ENCODE measurements at places on chromosomes 7 and 10.

DNA sequence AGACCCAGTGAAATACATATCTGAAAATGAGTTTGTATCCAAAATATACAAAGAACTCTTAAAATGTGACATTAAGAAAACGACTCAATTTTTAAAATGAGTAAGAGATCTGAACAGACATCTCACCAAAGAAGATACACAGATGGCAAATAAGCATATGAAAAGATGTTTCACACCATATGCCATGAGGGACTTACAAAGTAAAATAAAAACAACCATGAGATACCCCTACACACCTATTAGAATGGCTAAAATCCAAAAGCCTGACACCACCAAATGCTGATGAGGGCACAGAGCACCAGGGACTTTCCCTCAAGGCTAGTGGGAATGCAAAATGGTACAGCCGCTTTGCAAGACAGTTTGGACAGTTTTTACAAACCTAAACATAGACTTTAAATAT, 27.9 kb downstream of the GFRA1 start:
- DNase-seq, result no peak

GRCh38 chr10:123967626-123968243, 76.1 kb upstream of the CPXM2 start:
- DNase-seq, result peak; percentile 76

DNA sequence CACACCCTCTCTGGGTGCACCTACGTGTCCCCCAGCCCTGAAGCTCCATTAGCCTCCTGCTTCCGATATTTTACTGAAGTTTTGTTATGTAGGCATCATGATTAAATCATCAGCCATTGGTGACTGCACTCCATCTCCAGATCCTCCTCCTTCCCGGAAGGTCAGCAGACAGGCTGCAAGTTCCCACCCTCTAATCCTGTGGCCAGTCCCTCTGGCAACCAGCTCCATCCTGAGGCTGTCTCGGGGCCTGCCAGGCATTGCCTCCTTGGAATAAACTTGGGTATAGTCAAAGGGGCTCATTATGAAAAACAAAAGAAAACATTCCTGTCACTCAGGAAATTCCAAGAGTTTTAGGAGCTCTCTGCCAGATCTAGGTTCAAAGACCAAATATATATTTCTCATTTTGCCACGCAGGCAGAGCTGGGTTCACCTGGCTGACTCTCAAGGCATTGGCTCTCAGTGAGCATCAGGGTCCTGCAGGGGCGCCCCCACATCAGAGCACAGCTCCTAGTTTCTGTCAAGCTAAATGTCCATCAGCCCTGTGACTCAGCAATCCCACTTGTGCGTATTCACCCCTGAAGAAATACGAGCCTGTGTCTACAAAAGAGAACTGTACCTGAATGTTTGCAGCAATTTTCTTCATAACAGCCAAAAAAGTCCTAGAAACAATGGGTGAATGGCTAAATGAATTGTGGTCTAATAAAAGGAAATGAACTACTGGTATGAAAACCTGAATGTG, 27.4 kb upstream of the TMEM72 start:
- DNase-seq, result no peak

DNA sequence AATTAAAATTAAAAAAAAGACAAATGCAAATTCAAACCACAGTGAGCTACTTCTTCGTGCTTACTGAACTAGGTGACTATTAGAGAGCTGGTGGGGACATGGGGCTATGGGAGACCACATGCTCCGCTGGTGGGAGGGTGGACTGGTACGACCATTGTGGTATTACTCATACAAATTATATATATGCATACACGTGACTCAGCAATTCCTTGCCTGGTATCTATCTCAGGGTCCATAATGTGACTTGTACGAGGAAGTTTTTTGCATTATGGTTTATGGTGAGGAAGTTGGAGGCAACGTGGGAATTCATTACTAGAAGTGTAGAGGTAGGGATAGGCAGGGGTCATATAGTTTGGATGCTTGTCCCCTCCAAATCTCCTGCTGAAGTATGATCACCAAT, 1112.7 kb downstream of the TYW1 start:
- no peak for DNase-seq

GRCh38 chr10:72278668-72279393, 5.1 kb downstream of the DDIT4 start:
- no peak for DNase-seq

GRCh38 chr7:51619880-51620279, 303.3 kb upstream of the COBL start:
- no peak for DNase-seq

- DNase-seq, result peak; percentile 40
These were observed 13.9 kb downstream of the PIP4K2A start for GRCh38 chr10:22700489-22700888.

DNA sequence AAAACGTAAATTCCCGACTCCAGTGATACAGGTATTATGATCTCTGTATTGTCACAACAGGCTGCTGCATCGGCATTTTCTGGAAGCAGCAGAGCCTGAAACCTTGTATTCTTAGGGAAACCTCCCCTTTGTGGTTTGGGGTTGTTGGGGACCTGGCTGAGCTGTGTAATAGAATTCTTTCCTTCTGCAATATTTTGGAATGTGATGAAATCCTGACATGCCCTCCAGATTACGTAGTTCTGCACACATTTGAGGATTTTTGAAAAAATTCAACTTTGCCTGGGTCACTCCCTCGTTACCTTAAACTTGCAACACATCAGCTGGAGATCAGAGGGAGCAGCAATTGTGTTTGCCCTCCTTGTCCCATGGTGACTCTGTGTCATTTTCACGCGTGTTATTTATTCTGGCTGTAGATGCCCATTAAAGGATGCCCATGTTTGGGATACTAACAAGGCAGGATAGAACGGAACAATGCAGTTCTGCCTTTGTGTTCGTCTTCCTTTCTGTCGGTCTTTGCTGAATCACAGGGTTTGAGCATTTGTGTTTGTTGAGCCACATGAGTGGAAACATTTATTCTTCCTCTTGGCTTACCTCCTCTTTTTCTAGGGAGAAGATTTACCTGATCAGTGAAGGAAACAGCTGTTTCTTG, 181.7 kb downstream of the TCF7L2 start:
- no peak for DNase-seq

DNA sequence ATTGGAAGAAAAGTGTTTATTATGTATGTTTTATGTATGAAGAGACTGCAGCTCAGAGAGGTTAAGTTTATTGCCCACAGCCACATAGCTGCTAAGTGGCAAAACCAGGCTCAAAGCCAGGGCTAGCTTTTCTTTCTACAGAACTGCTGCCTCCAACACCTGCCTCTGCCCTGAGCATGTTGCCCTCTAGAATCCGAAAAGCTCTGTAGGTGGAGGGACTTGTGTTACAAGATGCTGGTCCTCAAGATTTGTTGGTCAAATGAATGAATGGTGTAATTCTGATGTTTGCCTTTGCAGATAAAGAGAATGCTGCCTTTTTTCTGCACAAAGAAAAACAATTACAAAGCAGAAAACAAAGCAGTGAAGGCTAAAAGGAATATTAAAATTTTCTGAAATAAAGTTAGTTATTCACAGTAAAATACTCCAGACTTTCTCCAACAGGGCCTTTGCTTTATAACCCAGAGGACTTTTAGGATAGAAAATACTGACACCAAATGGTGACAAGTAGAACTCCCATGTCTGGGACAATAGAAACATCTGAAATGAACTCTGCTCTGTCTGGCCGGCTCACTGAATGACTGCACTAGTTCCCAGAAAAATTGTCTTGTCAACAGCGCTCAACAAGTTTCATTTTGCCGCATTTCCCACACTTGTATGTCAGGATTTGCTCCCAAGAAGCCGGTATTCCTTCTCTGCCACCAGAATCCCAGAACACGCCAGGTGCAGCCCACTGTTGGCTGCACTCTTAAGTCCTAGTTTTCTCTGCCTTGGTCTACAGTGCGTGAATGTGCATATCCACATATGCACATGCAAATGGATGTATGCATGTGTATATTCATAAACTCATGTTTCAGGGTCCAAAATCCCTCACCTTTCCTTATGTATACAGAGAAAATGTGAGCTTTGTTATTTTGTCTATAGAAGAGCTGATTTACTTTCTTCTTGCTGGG, 11.0 kb upstream of the DNTT start:
- no peak for DNase-seq

- no peak for DNase-seq
These were observed 1.7 kb upstream of the NKX6-2 start for GRCh38 chr10:132787495-132788179.

DNA sequence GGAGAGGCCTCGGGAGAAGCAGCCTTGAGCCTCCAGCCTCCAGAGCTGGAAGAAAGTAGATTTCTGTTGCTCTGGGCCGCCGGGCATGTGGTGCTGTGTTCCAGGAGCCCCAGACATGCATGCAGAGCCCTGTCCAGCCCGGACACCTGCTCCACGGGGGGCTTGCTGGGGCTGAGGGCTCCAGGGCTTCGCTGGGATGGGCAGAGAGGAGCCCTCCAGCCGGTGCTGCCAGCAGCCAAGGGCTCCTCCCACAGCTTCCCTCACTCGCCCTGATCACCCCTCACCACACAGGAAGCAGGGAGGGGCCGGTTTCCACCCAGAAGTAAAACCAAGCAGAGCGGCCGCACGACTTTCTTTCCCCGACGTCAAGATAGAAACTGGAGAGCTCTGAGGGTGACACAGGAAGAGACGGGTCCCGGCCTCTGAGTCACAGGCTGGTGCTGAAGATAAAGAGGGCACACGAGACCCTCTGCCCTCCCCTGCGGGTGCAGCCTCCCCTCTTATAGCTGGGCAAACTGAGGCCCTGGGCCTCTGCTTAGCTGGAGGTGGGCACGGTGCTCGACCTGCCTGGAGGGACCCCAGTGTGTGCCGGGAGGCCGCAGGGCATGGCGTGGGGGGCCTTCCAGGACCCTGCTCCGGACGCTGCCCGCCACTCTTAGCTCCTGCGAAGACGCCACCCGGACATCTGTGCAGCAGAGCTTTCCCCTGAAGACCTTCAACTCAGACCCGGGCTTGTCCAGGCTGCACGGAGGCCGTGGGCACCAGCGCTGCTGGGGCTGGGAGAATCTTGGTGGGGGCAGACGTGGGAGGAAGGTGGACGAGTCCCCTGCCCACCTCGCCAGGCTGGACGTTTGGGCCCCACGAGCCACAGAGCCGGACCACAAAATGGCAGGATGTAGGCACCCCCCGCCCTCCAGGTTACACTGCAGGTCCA, 31.1 kb downstream of the ADAP1 start:
- peak; percentile 95 for DNase-seq

- no peak for DNase-seq
These were observed 36.4 kb upstream of the WAC start for GRCh38 chr10:28496481-28496961.

DNA sequence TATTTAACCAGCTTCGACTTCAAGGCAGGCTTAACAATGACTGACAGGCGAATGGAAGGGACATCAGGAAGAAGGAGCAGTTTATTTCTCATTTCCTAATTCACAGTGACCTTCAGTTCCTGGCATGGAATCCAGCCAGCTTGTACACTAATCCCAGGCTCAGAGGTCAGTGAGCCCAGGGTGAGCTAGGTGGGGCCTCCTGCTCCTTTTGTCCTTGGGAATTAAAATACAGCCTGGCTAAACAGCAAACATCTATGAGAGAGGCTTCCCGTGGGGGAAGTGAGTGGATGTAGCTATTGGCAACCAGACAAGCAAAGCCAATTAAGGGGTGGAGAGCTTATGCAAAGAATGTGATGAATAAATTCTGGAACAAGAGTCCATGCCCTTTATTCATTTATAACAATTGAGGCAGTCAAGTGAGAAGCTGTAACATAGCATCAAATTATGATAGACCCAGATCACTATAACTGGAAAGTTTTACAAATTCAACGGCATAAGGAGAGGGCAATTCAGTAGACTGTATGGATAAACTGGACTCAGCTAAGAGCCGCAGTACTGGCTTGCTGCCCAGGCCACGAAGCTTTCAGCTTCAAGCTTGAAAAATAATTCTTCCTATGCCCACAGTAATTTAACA, 57.1 kb downstream of the STK17A start:
- DNase-seq, result no peak

DNA sequence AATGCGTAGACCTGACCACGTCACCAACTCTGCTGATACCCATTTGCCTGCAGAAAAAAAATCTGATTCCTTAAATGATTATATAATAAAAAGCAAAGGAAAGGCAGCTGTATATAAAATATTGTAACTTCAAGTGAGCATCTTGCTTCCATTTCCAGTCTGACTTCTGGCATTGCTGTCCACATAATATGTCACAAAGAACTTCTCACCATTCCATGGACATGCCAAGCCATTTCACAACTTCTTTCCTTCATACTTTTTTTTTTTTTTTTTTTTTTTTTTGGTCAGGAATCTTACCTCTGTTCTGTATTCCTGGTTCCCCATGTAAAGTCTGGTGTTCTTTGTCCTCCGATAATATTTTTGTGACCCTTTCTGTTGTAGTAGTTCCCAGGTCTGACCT, 165.5 kb downstream of the SND1 start:
- no peak for DNase-seq

GRCh38 chr7:4109481-4110110, 572.5 kb upstream of the FOXK1 start:
- no peak for DNase-seq

DNA sequence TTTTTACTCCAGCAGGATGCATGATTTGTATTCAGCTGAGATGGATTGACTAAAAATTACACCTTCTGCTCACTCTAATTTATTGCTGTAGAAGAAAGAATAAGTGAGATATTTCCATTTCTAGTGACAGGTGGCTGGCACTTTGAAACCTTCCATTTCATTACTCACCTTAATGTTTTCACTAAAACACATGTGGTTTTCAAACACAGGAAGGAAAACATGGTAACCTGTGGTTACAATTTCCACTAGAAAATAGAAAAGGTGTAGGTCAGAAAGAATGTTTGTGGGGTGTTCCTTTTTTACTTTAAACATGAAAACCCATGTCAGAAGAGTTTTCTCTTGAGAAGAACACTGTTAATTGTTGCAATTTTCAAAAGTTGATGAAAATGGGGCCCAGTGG, 12.0 kb upstream of the PRKCQ start:
- DNase-seq, result no peak

DNA sequence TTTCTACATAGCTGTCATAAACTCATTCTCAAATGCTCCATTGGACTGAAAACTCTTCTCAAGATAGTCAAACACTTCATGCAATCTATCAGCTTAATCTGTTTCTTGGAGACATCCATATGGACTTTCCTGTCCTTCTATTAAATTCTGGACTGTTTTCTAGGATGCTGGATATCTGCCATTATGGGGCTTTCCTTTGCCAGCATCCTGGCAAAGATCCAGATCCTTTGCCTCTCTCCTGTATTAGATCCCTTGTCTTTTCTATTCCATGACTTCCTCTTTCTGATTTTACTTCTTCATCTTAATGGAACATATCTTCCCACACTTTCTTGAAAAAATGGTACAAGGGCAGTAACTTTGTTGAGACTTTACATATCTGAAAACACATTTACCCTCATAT, 35.9 kb upstream of the SKAP2 start:
- DNase-seq, result no peak

DNA sequence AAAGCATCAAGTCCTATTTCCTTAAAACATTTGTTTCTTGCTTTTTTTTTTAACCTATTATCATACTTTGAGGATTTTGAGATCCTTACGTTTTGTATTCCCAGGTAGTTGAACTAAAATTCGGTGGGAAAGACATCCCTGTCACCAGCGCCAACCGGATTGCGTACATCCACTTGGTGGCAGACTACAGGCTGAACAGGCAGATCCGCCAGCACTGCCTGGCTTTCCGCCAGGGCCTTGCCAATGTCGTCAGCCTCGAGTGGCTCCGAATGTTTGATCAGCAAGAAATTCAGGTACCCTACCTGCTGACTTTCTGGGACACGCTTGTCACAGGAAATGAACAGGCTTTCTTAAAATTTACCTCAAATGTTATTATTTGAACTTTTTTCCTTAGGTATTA, 83.0 kb upstream of the DNAJB6 start:
- no peak for DNase-seq
